ENCODE measurements at places on chromosomes 12 and 14. TPM values are rescaled to one million over a fixed set of nuclear protein-coding genes. Genes with fewer than 3 reads are reported as not detected.

Gene CRIP1
- 17.9 TPM for total RNA-seq

DNA sequence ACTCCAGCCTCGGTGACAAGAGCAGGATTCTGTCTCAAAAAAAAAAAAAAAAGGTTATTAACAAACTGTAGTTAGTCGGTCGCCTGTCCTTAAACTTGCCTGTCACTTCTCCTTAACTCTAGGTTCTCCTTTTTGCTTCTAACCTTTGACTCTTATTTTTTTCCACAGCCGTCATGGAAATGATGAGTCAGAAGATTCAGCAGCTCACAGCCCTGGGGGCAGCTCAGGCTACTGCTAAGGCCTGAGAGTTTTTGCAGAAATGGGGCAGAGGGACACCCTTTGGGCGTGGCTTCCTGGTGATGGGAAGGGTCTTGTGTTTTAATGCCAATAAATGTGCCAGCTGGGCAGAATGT, 418 bp upstream of the MYG1 start:
- H3K27ac ChIP-seq: peak overlapping the region; percentile 11
- H3K27me3 ChIP-seq: no peaks in the 10 kb centered on the region
- H3K36me3 ChIP-seq: peaks cover 23% of the 10 kb centered on the region
- DNase-seq: no peak
- no peak overlapping the region for H3K4me3 ChIP-seq
- H3K4me1 ChIP-seq: peaks cover 52% of the 10 kb centered on the region

DNA sequence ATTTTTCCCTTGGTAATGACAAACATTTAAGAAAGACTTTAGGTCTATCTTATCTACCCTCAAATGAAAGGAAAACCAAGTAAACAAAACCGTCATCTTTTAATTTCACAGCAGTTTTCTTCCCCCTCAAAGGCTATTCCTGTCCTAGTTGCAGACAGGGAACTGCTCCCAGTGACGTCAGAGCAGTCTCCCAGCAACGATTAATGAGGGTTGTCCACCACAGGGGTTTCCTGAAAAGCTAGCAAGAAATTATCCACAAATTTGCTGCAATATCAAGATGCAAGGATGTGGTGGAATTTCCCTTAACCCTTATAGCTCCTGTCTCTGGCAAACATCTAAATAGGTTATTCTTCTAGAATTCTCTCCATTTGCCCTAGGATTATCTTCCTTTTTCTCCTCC, 89.1 kb upstream of the STAC3 start:
- no peaks in the 10 kb centered on the region for H3K36me3 ChIP-seq
- H3K27me3 ChIP-seq: no peaks in the 10 kb centered on the region
- no peak overlapping the region for H3K27ac ChIP-seq
- DNase-seq: peak; percentile 27

- H3K4me1 ChIP-seq: peaks cover 3% of the 10 kb centered on the region
- H3K27ac ChIP-seq: no peak overlapping the region
- H3K4me3 ChIP-seq: no peak overlapping the region
- no peaks in the 10 kb centered on the region for H3K27me3 ChIP-seq
- no peak for DNase-seq
Measured at GRCh38 chr12:116026768-116027550, 250.5 kb downstream of the MED13L start.

Gene B4GALNT1
- total RNA-seq: 0.88 TPM

DNA sequence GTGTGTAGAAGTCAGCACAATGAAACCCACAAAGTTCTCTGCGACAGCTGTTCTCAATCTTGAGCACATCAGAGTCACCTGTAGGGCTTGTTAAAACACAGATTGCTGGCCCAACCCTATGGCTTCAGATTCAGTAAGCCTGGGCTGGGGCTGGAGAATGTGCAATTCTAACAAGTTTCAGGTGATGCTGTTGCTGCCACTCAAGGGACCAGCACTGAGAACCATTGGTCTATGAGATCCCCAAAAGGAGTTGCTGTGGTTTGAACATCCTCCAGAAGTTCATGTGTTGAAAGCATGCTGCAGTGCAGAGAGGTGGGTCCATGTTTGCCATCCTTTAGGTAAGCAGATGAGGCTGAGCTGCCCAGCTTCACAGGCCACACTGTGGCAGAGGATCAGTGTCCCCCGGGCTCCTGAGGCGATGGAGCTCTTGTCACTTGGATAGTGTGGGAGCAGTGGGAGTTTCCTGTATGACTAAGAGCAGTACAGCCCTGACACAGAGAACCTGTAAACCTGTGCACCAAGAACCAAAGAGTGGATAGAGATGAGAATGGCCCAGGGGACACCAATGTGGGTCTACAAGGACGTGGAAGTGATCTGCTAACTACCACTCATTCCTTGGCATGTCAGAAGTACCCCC, 8.0 kb upstream of the RTRAF start:
- H3K4me1 ChIP-seq: no peaks in the 10 kb centered on the region
- H3K27me3 ChIP-seq: no peaks in the 10 kb centered on the region
- H3K4me3 ChIP-seq: no peak overlapping the region

Gene NPAS3
- total RNA-seq: 4.2 TPM

GRCh38 chr12:43329375-43329774, 222.6 kb downstream of the ADAMTS20 start:
- no peak for DNase-seq
- no peak overlapping the region for H3K27ac ChIP-seq
- no peaks in the 10 kb centered on the region for H3K4me1 ChIP-seq
- H3K4me3 ChIP-seq: no peak overlapping the region
- H3K36me3 ChIP-seq: no peaks in the 10 kb centered on the region

- no peak overlapping the region for H3K4me3 ChIP-seq
- peaks cover 44% of the 10 kb centered on the region for H3K4me1 ChIP-seq
- no peaks in the 10 kb centered on the region for H3K36me3 ChIP-seq
- H3K27ac ChIP-seq: peak overlapping the region; percentile 8
- DNase-seq: peak; percentile 60
Measured at GRCh38 chr14:74619672-74620131, 7.7 kb upstream of the LTBP2 start.

DNA sequence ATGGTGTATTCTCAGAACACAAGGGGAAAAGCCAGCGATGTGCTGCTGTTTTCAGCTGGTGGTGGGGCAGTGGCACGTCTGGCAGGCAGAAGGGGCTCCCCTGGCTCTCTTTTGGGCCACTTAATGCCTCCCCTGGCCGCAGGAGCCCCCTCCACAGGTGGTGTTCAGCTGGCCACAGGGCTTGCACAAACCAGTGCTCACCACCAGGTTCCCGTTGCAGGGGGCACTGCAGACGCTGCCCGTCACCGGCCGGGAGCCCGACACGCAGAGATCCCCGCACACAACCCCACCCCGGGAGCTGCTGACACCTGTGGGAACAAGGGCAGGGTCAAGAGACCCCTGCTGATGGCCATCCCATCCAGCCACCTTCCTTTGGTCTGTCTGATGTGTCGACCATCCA, 6.7 kb downstream of the KRT83 start:
- no peak overlapping the region for H3K4me3 ChIP-seq
- no peak overlapping the region for H3K27ac ChIP-seq
- no peaks in the 10 kb centered on the region for H3K27me3 ChIP-seq
- H3K36me3 ChIP-seq: no peaks in the 10 kb centered on the region
- DNase-seq: no peak

Gene HOXC5
- total RNA-seq: not detected

DNA sequence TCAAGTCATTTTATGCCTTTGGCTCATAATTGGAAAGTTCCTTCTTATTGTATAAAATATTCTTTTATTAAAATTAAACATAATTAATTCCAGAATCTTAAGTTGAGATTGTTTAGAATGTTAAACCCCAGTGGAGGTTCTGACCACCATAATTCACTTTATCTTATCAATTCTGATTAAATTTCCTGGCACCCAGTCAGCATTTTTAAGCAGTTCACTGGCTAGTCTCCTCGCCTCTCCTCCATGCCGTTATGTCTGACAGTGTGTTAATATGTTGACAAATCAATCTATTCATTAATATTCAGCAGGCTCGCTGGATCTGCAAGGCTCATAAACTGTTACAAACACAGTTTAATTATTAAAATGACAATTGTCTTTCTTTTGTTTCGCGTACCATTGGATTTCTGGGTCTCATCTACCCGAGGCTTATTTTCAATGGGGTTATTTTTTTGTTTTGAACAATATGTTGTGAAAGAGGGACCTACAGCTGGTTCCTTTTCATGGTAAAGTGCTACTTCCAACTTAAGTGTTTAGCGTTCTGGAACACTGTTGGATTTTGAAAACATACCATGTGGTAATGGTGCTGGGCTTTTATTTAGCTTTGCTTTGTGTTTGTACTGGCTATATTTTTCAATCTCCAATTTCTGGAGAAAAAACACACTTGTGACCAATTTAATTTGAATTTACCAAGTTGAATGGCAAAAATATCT, 339.7 kb downstream of the PRKD1 start:
- H3K4me3 ChIP-seq: no peak overlapping the region
- H3K4me1 ChIP-seq: peaks cover 15% of the 10 kb centered on the region
- no peaks in the 10 kb centered on the region for H3K36me3 ChIP-seq
- no peaks in the 10 kb centered on the region for H3K27me3 ChIP-seq

Gene LALBA
- total RNA-seq: not detected

Gene RNASE8
- not detected for total RNA-seq

GRCh38 chr14:34232790-34233189, 229.2 kb downstream of the SPTSSA start:
- no peak for DNase-seq
- no peak overlapping the region for H3K27ac ChIP-seq
- H3K27me3 ChIP-seq: no peaks in the 10 kb centered on the region
- no peaks in the 10 kb centered on the region for H3K4me1 ChIP-seq
- no peaks in the 10 kb centered on the region for H3K36me3 ChIP-seq
- no peak overlapping the region for H3K4me3 ChIP-seq

DNA sequence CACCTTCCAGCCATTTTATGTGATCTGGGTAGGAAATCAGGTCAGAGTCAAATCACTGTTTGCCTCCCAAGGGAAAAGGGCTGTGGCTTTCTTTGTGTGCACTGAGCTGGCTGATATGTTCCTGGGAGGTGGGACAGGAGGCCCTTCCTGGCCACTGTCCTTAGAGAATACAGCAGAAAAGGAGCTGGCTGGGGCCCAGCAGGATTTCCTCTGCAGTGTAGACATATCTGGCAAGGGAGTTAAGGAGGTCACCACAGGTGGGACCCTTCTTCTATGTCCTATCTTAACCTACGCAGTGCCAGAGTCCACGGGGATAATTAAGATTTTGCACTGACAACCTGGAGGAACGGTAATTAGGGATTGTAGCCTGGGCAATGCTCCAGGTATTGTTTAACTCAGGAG, 145.3 kb downstream of the NTF3 start:
- no peaks in the 10 kb centered on the region for H3K36me3 ChIP-seq
- peaks cover 12% of the 10 kb centered on the region for H3K4me1 ChIP-seq
- H3K27ac ChIP-seq: no peak overlapping the region

DNA sequence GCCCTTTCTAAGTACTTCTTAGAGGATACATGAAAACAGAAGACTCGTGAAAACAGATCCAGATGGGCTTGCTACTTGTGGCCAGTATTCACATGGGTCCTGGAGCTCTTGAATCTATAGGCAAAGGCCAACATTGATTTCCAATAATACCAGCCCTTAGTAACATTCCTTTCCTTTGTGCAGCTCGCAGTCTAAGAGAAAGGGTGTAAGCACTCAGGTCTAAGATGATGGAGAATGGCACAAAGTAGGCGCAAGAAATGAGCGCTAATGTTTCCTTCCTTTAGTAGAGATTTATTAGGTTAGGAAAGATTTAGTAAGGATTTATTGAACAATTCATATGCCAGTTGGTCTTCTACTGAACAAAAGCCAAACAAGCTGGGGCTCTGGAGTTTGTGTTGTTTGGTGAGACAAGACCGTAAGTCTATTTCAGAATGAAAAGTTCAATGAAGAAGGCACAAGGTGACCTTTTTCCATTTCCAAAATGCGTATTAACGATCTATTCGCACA, 525 bp downstream of the RNU6-8 start:
- H3K4me3 ChIP-seq: peak overlapping the region; percentile 36
- H3K36me3 ChIP-seq: no peaks in the 10 kb centered on the region
- H3K27ac ChIP-seq: peak overlapping the region; percentile 92

Gene ASIC1
- total RNA-seq: 0.63 TPM

Gene FOXG1
- total RNA-seq: 0.13 TPM

Gene ACSM4
- total RNA-seq: not detected

DNA sequence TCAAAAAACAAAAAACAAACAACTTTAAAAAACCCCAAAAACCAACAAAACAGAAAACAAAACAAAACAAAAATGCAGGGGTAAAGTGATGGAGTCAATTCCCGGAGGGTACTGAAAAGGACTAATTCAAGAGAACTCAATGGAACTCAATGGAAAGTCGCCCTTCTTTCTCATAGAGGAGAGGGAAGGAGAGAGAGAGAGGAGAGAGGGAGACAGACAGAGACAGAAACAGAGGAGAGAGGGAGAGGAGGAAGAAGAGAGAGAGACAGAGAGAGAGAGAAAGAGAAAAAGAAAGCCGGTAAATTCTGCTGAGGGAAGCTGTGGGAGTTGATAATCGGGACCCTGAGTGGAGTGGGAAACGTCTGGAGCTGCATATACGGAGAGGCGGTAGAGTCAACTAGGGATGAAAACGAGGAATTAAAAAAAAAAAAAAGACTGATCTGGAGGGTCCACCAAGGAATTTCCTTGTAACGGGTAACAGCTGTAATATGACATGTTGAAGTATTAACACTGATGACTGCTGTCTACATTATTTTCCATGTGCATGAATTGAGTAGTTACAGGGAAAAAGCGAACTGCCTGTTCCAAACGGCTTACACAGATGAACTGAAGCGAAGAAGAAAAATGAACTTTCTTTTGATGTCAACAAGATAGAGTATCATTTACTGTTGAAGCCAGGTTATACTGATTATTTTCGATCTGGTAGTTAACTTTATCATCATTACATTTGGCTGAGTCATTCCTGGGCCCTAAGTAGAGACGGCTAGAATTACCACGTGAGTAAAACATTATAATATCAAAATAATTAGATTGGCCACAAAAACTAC, 934 bp upstream of the ZC2HC1C start:
- peak overlapping the region; percentile 37 for H3K4me3 ChIP-seq
- H3K4me1 ChIP-seq: peaks cover 28% of the 10 kb centered on the region
- H3K27ac ChIP-seq: peak overlapping the region; percentile 91
- no peak for DNase-seq

Data from thyroid gland (tissue), 4 donors.